ENCODE measurements at places on chromosomes 5 and 9.

DNA sequence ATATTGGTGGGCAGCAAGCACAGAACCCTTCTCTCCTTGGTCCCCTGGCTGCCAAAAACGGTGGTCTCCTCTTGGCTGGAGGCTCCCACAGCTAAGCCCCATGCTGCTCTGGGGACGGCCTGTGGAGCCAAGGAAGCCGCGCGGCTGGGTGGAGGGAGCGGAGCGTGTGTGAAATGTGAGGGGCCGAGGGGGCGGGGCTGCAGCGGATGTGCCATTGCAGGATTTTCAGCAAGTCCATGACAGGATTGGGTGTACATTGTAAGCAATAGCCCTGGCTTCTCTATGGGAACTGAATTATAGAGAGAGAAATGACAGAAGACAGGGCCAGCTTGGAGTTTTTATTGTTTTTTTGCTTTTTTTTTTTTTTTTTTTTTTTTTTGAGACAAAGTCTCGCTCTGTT lies 336.5 kb downstream of the DIRAS2 start:
- DNase-seq, result no peak

DNA sequence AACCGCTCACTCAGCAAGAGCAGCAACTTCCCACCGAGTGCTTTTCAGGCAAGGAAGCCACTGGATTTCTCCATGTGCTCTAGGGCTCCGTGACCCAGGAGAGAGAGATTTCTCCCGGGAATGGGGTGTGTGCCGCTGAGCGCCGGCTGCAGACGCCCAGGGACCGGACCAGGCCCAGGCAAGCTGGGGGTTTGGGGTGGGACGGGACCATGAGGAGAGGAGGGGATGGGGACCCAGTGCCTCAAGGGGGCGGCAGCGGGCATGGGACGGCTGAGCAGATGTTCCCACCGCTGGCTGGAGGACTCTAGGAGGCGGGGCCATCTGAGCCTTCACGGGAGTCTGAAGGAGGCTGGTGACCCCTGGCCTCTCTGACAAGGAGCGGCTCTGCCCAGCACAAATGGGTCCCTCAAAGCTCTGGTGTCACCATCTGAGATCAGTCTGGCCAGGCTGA lies 8.5 kb downstream of the LCN9 start:
- no peak for DNase-seq

DNA sequence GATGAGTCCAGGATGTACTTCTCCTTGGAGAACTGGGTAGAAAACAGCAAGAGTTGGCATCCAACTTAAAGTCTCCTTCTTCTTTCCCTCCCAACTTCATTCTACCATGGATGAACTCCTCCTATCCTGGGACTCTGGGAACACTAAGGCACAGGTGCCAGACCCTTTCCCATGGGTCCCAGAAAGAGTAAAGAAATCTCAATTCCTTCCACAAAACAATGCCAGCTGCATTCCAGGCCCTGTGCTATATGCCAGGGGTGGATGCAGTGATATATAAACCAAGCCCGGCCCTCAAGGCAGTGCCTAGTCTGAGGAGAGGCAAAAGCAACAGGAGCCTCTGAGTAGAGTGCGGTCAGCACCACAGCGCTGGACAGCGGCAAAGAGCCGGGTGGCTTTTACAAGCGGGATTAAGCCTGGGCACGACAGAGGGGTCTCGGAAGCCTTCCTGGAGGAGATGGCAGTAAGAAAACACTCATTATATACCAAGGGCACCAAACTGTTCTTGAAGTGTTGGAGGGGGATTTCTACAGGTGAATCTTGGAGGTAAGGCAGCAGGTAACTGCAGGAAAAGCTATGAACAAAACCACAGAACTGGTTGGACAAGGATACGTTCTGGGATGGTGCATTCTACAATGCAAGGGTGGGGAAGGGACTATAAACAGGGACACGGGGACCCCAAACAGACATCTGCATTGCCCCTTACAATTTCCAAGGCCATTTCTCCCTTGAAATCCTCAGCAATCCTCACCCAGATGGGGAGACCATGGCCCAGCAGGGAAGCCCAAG lies 16.4 kb upstream of the TOR2A start:
- no peak for DNase-seq

DNA sequence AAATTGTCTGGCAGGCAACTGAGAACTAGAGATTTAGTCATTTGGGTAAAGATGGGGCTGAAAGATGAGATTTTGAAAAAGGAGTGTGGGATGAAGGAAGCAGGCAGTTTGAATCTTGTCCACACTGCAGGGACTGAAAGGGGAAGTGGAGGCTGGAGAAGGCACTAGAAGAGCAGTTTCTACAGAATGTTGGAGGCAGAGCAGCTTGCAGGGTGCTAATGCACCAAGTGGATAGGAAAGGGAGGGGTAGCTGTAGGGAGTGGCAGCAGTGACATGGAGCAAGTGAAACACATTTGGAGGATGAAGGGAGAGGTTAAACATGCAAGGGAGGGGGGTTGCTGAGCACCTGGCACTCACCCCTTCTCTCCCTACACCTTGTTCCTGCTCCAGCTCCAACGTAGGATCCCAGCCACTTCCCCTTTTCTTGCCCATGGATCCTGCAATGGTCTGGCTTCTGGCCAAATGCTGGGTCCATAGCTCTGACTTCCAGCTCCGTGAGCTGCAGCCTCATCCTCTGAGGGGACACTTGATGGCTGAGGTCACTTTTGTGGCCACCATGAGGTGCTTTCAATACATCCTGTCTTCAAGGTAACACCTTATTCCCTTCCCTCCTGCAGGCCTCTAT lies 30.0 kb upstream of the FGD3 start:
- DNase-seq, result no peak

GRCh38 chr5:150516011-150516410 lies 8.1 kb downstream of the NDST1 start:
- DNase-seq, result no peak

DNA sequence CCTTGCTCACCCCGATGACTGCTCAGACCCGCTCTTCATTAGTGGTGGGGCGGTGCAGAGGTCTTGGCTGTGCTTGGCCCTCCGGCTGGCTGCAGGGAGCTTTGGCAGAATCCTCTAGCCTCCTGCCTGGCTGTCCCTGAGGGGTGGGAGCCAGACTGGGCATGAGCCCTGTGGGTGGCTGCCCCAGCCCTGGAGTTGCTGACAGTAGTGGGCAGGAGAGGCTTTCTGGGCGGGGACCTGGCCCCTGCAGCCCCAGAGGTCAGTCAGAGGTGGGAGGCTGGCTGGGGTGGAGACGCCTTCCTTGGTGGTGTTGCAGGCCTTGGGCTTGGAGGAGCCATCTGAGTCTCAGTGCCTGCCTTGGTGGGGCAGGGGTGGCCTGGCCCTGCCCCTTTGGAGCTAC lies 146.0 kb downstream of the RXRA start:
- DNase-seq, result no peak

DNA sequence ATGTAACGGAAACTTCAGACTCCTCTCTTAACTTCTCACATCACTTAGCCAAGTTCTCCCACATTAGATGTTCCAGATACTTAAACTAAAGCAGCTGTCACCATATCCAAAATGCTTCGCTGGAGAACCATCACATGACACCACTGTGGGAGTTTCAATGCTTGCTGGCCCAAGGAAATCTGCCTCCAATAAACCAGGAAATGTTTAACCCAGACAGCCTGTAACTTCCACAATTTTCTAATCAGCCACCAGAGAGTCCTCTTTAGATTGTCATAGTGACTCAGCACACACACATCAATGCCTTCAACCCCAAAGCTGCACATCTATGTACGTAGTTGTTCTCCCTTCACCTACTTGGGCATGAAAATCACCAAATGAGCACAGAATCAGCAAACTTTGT lies 118.7 kb downstream of the LPAR1 start:
- DNase-seq, result no peak

GRCh38 chr5:180790020-180790419 lies 12.6 kb downstream of the MGAT1 start:
- DNase-seq, result no peak

- DNase-seq, result no peak
Measured at GRCh38 chr5:1468247-1468612, 23.0 kb upstream of the SLC6A3 start.

- no peak for DNase-seq
Measured at GRCh38 chr5:61366497-61367240, 34.6 kb downstream of the ZSWIM6 start.

GRCh38 chr9:130756037-130756436 lies 62.5 kb downstream of the EXOSC2 start:
- DNase-seq, result no peak

- no peak for DNase-seq
Measured at GRCh38 chr5:157283434-157283833, 17.5 kb downstream of the CYFIP2 start.

- DNase-seq, result no peak
Measured at GRCh38 chr5:140821375-140822280, at the start of gene PCDHA5. PCDHA5 (plus strand) TSS chr5:140821613.

DNA sequence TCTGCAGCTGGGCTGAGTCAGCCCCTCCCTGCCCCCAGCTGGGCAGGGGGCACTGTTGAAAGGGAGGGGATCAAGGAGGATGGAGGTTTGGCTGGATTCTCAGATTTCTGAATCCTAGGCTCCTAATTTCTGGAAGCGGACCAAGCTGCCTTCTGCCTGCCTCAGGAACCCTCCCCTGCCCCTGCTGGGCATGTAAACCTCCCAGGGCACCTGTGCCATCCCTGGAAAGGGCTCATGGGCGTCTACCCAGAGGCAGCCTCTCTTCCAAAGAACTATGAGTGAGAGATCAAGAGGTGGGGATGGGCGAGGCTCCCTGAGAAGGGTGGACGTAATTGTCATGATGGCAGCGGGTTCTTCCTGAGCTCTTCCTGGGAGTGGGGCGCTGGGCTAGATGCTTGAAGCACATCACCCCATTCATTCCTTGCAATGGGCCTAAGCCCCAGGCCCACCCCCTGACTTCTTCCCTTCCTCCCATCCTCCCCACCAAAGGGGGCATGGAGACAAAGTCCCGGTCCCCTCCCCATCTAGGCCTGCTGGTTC lies 21.6 kb downstream of the CSF1R start:
- DNase-seq, result no peak

DNA sequence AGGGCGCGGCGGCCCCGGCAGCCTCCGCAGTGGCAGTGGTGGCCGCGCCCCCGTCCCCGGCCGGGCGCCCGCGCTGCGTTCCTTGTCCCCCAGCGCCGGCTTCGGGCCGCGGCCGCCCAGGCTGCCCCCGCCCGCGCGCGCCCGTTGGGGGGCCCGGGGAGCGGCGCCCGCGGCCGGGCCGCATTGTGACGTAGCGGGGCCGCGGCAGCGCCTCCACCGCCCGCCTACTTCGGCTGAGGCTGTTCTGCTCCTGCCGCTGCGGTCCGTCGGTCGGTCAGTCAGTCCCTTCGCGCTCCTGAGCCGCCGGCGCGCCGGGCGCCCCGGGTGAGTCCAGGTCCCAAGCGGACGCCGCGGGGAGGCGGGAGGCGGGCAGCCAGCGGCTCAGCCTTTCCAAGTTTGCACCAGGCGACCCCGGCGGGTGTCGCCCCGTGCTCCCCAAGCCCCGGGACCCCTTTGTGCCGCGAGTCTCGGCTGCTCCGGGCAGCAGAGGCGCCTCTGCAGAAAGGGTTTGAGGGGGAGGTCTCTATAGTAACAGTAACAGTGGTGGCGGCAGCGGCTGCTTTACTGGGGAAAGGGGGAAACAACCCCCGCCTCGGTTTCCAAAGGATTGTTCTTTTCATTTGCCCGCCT lies at the start of gene SNCAIP:
SNCAIP (plus strand) TSS at position 277 of the 630 bp plus-strand sequence. CDS start 78,898 bp downstream, outside the sequence.
- no peak for DNase-seq

DNA sequence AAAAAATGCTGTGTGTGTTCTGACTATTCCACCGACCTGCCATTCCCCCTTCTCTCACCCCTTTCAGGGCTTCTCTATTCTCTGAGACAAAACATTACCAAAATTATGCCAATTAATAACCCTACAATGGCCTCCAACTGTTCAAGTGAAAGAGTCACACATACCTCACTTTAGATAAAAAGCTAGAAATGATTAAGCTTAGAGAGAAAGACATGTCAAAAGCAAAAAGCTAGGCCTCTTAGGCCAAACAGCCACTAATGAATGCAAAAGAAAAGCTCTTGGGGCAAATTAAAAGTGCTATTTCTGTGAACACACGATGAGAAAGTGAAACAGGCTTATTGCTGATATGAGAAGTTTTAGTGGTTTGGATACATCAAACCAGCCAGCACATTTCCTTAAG lies 279.6 kb upstream of the GRAMD2B start:
- no peak for DNase-seq

DNA sequence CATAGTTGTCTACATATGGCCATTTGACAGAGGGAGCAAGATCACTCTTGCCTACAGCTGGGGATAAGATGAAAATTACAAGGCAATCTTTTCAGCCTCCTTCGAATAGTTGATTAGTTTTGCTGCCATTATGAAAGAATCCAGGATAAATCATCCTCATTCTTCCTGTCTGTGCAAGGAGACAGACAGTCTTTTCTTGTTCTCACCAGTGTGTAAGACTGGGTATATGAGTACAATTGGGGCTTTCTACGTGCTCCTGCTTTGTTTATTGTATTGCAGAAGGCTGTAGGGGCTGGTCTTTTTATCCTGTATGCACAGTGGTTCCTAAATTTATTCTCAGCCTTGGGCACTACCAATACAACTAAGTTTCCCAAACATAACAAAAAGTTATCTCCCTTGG lies 76.8 kb downstream of the SPEF2 start:
- no peak for DNase-seq

DNA sequence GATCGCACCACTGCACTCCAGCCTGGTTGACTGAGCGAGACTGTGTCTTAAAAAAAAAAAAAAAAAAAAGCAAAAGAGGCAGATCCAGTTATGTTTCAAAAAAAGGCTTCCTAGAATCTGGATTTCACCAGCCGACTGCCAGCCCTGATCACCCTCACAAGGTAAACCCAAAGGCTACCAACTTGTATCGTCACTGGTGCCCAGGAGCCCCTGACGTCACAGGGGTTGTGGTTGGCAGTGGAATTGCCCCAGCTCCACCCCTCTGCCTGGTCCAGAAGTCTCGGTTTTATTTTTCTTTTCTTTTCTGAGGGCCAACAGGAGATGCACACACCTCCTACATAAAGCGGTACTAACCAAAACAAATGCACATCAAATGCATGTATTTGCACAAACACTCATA lies 6.0 kb upstream of the LMX1B start:
- no peak for DNase-seq

DNA sequence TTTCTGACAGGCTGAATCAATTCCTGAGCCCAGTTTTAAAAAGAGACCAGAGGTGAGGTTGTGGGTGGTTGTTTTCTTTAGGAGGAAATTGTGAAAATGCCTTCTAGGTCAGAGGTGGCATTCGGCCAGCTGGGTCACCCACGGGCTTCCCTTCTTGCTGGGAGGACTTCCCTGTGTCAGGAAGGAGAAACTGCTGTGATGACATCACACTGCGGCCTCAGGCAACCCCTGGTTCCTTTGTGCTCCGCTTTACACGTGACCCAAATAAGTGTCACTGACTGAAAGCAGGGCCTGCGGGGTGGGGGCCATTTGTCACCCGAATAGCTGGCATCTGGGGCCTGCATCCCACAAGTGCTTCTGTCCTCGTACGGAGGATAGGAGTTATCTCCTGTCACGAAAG lies 39.7 kb downstream of the FABP6 start:
- DNase-seq, result no peak

- DNase-seq, result no peak
Measured at GRCh38 chr9:84921175-84921574, 251.6 kb downstream of the NTRK2 start.

GRCh38 chr9:123929177-123929869 lies 603 bp downstream of the DENND1A start:
- DNase-seq, result no peak

- DNase-seq, result no peak
Measured at GRCh38 chr5:25646421-25647341, 1001.9 kb upstream of the CDH10 start.
